IPS DF 19.7 (cell line): ENCODE measurements at places on chromosomes 7 and 10.

DNA sequence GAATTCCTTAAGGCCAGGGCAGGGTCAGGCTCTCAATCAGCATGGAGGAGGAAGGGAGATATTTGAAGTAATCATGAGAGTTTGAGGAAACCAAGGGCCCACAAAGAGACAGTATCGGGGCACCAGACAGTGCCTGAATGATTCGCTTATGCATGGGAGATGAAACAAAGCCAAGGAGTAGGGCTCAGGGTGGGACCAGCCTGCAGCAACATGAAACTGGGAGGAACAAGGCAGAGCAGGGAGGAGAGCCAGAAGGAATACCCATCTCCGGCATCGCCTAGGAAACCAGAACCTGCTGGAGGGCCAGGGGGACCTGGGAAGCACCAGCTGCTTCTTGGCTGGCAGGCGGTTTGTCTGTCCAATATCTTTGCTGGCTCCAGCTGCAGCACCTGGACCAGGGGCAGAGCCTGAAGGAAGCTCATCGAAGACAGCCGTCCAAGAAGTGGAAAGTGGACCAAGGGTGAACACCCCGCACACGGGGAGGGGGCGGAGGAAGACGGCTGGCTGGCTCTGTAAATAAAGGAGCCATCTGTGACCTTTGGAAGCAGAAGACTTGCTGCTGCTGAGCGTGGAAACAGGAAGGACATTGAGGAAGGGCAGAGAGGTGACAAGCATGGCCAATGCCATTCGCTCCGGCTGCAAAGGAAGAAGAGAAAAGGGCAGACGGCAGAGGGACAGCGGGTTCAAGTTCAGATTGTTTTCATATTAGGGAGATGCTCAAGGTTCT, 34.4 kb upstream of the ECHDC3 start:
- no peak for DNase-seq

- no peak for DNase-seq
These were observed 299.1 kb upstream of the NFE2L3 start for GRCh38 chr7:25852939-25853271.

DNA sequence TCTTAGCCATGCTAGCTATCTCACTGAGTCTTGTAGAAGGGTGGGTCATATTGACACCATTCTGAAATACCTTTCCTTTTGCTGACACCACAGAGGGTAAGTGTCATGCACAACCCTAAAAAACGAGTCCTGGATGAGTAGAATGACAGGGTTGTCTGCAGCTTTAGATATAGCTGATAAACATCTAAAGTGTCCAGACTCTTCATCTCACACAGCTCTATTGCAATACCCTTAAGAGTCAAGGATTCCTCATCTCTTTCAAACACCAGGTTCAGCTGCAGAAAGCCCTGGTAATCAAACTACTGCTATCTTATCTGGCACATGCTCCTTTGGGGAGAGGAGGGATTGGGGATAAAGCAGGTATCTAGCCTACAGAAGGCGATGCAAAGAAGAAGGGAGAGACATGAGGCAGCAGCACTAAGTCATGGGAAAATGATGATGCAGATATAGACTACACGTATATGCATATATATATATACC, 127.0 kb downstream of the ANK3 start:
- DNase-seq: no peak

DNA sequence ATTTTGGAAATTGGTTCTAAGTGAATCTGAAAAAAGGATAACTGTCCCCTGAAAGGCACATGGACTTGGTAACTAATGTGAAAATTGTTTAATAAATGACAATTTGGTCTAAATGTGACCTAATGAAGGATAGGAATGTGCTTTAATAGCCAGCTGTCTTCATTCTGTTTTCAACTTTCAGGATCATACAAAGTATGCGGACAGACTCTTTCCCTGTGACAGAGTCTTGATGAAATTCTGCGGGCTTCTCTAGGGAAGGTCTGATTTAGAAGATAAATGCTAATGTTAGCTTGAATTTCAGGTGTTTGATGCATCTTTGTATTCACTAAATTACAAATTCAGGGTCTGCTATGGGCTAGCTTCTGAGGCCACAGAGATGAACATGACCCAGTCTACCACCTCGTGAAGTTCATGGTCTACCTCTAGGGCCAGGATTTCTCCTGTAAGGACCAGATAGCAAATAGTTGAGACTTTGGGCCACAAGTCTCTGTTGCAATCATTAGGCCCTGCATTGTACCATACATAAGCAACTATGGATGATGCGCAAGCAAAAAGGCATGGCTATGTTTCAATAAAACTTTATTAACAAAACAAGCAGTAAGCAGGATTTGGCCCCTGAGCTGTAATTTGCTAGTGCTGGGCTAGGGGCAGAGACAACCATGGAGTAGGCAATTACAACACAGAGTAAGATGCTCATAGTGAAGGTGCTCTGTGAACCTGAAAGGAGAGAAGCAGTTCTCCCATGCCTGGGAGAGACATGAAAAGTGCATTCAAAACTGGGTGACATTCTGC, 368.6 kb downstream of the INHBA start:
- no peak for DNase-seq

DNA sequence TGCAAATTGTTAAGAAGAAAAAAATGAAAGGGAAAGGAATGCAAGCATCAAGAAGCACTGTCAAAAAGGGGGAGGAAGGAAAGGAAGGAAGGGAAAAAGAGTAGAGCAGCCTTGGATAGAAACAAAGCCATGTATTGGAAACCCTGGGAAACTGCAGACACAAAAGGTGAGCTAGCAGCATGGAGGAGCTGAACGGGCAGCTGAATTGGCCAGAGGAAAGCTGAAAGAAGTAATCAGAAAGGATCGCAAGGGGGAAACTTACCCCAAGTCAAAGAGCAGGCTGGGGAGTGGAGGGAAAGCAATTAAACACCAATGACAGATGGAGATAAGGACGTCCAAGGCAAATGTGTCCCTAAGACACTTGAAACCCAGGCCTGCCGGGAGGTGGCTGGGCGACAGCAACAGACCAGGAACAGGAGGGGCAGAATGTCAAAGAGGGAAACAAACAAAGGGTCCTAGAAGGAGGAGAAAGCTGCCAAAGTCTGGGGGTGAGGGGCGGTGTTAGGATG, 93.8 kb upstream of the SVIL start:
- no peak for DNase-seq

- DNase-seq: no peak
These were observed 175.3 kb upstream of the RHEB start for GRCh38 chr7:151694828-151695580.

- DNase-seq: no peak
These were observed 367.9 kb upstream of the MBL2 start for GRCh38 chr10:53140506-53140905.

- DNase-seq: no peak
These were observed 334.2 kb upstream of the MAGI2 start for GRCh38 chr7:79787623-79788022.

GRCh38 chr10:118506671-118507590, 88.5 kb downstream of the PRLHR start:
- DNase-seq: no peak

GRCh38 chr10:116809483-116810119, 39.7 kb upstream of the ENO4 start:
- DNase-seq: no peak

GRCh38 chr7:37304921-37305320, 143.7 kb downstream of the ELMO1 start:
- no peak for DNase-seq
